NCI-H510A (cell line): ENCODE measurements at places on chromosomes 13 and 19.
A peak's percentile ranks its signal among the peaks of the same experiment; 100 is the strongest.

DNA sequence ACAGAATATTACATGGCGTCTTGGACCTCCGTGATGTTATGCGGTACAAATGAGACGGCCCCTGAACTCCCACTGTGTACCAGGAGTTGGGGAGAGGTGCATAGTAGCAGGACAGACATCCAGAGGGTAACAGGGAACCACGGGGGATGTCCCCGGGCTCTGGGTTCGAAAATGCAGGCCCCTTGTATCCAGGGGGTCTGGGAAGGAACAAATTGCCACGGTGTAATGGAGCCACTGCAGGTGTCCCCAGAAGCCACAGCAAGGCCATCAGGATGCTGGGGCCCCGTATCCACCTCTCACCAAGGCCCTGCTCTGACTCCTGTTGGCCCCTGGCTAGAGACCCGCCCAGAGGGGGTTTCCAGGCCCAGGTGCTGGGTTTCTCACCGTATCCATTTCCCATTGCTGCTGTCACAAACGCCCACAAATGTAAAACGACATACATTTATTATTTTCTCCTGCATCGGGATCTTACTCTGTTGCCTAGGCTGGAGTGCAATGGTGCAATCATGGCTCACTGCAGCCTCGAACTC, 77.8 kb downstream of the INSR start:
- DNase-seq: no peak

DNA sequence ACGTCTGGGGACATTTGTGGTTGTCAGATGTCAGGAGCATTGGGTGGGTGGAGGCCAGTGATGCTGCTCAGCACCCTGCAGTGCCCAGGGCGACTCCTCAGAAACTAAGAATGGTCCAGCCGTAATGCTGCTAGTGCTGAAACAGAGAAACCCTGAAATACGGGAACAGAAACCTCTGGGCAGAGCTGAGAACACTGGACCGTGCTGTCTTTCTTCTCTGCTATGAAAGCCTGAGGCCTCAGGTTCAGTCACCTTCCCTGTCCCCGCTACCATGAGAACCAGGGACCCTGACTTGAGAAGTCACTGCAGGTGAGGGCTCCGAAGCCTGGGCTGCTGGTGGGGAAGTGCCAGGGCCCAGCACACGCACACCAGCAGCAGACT, 13.4 kb downstream of the CAPS start:
- DNase-seq: no peak

GRCh38 chr19:12749938-12750521, 1.6 kb upstream of the BEST2 start:
- no peak for DNase-seq

- DNase-seq: no peak
Measured at GRCh38 chr19:41735071-41735600, 20.2 kb upstream of the CEACAM6 start.

GRCh38 chr19:31512181-31512970, 163.1 kb upstream of the TSHZ3 start:
- DNase-seq: no peak

- no peak for DNase-seq
Measured at GRCh38 chr13:95251641-95252040, 49.6 kb downstream of the ABCC4 start.

DNA sequence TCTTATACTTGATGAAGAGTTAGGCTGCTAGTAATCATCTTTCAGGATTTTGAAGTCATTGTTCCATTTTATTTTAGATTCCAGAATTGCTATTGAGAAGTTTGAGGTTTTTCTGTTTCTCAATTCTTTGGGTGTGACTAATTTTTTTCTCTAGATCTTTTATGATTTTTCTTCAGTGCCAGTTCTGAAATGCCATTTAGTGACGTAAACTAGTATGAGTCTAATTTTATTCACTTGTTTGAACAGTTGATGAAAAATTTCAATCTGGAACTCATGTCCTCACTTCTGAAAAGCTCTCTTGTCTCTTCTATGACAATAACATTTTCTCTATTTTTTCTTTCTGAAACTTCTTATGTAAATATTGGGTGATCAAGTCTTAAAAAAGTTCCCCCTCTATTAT, 188.5 kb upstream of the HTR2A start:
- no peak for DNase-seq

- DNase-seq: peak; percentile 20
Measured at GRCh38 chr13:22080832-22081231, 410.0 kb downstream of the FGF9 start.

DNA sequence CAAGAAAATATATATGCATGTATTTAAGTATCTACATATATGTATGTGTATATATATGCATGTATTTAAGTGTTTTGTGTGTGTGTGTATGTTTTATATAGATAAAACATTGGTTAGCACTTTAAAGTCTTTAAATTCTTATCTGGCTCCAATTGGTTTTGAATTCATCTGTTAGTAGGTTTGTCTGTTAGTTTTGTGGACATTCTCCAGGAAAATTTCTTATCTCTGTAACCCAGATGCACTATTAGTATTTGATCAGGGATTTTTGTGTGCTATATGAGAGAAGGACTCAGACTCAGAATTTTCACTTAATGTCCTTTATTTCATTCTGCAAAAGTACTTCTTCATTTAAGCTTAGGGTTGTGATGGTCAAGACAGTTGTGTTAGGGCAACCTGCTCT, 103.1 kb downstream of the ITGBL1 start:
- DNase-seq: no peak

DNA sequence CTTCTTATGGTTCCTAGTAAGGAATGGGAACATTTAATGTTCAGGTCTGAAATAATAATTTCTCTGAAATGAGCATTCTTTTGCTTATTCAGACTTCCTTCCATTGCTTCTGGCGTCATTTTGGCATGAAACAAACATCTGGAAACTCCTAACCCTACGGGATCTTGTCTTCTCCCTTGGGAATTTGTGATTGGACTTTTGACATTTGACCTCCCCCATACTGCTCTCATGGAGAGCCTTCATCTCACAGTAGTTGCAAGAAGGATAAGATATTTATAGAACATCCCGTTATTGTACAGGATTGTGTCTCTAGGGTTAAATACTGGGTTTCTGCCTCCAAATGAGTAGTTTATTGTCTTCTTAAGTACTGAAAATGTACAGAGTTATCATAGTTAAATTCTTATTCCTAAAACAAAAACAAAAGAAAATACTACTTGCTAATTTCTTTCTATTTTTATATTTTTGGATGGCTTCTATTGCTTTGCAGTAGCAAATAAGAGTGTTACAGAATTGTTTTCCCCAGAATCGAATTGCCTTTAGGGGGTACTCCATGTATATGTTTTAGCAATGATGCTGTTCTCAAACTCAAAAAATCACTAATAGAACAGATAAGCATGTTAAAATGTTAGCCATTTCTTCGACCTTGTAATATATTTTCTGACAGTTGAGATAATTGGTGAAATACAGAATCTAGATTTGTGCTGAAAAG, 366.8 kb downstream of the DLEU7 start:
- DNase-seq: no peak

- no peak for DNase-seq
Measured at GRCh38 chr13:98295371-98295770, 118.3 kb upstream of the RNF113B start.

- no peak for DNase-seq
Measured at GRCh38 chr19:35397064-35397463, 26.2 kb downstream of the GPR42 start.

- no peak for DNase-seq
Measured at GRCh38 chr19:36257520-36257876, 42.6 kb downstream of the ZNF146 start.

- DNase-seq: no peak
Measured at GRCh38 chr19:1757468-1758230, 4.3 kb downstream of the ONECUT3 start.

DNA sequence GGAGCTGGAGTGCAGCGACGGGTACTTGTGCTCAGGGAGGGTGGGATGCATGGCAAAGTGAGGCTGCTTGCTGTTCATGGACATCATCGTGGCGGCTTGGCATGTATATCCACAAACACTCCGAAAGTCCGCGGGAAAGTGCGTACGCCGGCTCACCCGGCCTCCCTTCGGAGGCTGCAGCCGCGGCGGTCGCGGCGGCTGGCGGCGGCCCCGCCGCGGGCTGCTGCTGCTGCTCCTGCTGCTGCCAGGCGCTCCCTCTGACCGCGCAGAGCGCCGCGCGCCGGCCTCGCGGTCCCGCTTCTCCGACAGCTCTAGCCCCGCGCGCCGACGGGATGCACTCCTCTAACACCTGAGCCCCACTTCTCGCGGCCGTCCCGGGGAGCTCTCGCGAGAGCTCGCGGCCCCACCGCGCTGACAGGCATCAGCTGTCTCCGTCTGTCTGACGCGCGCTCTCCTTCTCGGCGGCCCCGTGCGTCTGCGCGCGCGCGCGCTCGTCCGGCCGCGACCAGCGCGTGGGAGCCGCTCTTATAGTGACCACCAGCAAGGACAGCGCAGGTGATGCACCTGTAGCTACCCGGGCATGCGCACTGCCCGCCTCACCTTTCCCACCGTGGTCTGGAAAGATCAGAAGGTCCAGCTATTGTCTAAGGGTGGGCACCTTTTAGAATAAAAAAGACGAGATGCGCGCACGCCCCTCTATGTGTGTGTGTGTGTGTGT, at the start of gene POU4F1:
TSS of gene POU4F1 (minus strand) at position 313 of the 718 bp plus-strand sequence. CDS start at position 87, 226 bp downstream.
- DNase-seq: peak; percentile 59

GRCh38 chr13:102484329-102484728, 82.5 kb upstream of the FGF14 start:
- DNase-seq: no peak

GRCh38 chr13:39646122-39646521, 9.3 kb upstream of the COG6 start:
- DNase-seq: no peak

DNA sequence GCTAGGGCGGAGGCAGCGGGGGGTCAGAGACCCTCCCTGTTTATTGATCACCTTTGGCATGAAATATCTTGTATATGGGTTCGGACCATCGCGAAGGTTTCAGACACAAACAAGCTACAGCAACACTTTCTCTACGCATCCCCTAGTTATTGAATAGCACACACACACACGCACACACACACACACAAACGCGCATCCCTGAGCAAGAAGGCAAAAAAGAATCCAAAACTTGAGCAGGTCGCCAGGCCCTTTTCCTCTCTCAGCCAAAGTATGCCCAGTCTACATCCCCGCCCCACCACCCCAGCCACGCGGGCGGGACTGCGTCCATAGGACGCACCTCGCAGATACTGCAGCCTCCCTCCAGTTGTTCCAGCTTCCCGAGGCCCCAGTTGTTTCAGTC, 16.0 kb downstream of the POU4F1 start:
- DNase-seq: no peak

DNA sequence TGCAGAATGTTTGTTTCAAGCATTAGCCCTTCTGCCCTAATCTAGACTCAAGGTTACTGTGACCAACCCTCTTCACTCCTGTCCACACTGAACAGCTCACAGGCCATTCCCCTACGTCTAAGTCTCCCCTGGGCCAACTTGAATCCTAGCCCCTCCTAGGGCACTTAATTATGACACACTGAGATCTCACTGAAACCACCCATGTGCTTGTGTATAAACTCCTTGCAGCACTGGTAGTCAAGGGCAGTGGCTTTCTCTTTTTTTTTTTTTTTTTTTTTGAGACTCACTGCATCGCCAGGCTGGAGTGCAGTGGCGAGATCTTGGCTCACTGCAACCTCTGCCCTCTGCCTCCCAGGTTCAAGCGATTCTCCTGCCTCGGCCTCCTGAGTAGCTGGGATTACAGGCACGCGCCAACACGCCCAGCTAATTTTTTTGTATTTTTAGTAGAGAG, 1.9 kb upstream of the AKT2 start:
- no peak for DNase-seq

DNA sequence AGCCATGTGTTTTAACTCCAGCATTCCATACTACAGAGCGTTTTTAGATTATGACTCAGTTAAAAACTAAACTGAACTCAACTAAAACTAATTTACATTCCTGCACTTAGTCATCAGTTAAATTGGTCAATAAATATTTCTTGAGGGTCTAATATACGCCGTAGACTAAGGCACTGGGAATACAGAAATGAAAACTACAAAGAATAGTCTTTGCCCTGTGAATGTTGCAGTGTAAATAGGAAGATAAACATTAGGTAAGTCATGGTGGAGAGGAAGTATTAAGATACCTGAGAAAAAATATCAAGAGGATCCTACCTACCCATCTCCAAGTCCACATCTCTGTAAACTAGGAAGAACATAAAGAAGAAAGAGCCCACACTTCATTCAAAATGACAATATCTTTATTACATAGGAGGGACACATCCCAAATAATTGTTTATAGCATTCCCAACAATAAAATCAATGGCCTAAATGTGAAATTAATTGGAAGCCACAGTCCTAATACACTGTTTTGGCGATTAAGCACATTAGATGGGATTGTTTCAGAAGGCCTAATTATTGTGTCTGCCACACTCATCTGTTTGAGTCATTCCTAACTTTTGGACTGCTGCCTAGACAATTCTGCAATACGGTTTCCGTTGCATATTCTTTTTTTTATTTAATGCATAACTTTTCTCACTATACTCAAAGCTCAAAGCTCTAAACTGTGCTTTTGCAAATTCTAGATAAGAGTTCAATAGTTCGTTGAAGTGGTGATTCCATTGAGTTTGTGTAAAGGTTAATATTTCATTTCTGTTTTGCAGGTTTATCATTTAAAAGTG, 52.9 kb downstream of the MBNL2 start:
- DNase-seq: no peak

DNA sequence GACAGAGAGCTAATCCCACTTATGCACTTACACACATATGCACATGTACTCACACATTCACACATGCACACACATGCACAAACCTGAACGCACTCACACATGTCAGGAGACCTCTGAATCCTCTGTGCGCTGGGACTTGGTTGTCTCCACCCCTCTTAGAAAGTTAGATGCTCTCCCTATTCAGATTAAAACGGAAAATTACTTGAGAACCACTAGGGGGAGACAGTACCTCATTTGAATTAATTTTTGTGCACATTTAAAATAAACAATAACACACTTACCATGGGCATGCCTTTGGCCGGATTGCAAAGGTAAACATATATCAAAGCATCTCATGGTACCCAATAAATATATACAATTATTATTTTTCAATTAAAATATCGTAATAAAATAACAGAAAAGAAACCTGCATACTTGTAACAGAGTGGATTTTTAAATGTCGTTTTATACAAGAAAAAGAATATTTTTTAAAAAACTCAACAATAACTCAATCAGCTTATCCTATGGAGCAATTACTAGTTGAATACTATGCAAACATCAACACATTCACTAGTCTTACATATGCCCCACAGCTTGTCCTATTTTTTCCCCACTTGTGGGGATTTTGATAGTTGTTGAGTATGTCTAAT, 9.5 kb upstream of the LILRB4 start:
- no peak for DNase-seq

- DNase-seq: no peak
Measured at GRCh38 chr13:73779881-73780280, 354.3 kb downstream of the KLF12 start.

- no peak for DNase-seq
Measured at GRCh38 chr13:48403151-48403631, 9.7 kb downstream of the LPAR6 start.
